ENCODE measurements at places on chromosomes 6 and 20.

DNA sequence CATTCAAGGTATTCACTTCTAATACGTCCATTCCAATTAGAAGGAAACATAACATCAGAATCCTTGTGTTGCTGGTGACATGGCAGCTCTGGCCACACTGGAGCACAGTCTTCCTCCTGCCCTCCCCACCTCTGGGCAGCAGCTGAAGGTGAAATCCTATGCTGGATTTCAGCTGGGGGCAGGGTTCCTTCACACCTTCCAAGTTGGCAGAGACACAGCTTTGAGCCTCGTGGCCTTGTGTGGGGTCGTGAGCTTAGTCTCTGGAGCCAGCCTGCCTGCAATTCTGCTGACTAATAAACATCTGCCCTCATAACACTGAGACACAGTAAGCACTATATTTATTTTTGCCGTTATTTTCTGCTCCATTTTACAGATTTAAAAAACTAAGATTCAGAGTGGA lies 218.9 kb upstream of the RIN2 start:
- no peak for DNase-seq

DNA sequence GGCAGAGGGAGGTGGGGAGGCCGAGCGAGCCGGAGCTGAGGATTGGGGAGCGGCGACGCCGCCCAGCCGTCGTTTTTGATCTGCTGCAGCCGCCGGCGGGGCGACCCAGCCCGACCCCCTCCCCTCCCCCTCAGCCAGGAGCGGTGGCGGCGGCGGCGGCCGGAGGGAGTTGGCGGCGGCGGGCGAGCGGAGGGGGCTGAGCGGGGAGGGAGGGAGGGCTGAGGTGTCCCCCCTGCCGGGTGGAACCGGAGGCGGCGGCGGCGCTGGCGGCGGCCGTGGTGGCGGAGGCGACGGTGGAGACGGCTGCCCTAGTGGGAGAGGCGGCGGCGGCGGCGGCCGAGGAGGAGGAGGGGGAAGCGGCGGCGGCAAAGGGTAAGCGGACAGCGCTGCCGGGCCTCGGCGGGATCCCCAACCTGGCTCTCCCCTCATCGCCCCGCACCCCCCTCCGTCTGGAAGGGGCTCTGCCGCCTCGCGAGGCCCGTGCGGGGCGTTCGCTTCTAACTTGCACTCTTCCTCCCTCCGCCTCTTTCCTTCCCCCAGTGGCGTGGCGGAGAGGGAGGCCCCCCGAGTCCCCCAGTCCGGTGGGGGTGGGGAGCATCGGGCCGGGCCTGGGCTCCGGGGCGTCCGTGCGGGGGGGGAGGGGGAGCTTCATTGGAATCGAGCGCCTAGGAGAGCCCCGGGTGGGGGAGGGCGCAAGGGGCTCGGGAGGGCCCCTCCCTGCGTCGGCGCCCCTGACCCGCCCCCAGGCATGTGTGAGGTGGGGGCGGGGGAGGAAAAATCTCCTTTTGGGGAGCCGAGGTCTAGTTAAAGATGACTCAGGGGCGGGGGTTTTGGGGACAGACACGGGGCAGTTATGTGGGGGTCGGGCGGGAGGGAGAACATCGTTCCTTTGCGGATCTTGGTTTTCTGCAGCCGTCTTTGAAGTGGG lies at the start of gene TAB2:
TSS of gene TAB2 (plus strand) at position 69 of the 928 bp plus-strand sequence. CDS start 52,286 bp downstream, outside the sequence.
- peak; percentile 77 for DNase-seq

DNA sequence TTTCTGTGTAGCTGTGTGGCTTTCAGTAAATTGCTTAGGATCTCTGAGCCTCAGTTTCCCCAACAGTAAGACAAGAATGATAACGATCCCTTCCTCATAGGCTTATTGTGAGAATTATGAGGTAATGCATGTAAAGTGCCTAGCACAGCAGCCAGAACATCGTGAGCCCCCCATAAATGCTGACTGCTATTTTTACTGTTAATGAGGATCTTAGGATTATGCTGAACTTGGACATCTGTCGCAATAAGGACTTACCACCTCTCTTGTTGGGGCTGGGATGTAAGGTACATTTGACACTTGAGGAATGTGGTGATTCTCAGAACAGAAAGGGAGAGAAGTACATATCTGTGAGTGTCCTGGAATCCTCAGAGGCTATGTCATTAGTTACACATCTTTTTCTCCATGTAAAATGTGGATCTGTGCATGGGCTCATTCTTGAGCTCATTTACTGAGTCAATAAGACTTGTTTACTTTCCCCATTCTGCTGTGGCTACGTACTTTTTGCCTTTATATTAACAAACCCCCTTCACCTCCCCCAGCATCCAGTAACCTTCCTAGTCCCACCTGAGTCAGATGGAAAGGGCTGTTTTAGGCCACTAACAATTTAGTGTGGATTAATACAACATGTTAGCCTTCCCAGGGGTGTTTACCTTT lies 64.4 kb upstream of the PLEKHG1 start:
- no peak for DNase-seq

DNA sequence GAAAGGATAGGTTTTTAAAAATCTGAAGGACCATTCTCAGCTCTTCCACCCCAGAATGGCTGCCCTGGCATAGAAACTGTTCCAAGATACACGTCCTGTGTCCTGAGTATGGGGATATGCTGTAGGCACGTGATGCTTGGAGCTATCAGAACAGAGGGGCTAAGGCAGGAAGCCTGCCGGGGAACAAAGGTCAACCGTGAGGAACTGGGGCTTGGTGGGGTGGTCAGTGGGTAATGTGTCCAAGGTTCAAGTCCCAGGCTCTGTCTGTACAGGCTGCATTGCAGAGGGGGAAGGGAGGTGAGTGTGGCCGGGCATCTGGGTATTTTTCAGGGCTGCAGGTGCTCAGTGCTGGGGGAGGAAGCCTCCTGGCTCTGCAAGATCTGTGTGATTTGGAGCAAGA lies 479.6 kb upstream of the CHD6 start:
- no peak for DNase-seq

- DNase-seq: no peak
Measured at GRCh38 chr6:102686461-102686860, 1293.0 kb downstream of the GRIK2 start.

DNA sequence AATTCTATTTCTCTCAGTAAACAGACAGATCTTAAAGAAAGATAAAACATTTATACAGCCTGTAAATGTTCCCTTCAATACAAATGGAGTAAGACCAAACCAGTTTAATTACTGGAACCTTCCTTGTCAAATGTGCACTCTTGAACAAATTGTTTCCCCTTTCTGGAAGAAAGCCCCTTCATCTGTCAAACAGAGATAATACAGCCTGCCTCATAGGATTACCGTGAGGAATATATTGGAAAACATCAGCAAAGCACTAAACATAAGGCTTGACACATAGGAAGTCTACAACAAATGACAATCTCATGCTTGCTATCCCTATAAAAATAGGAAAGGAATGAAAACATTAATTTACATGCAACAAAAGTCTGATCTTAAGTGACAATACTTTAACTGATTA lies 173.8 kb downstream of the PTPRK start:
- no peak for DNase-seq

DNA sequence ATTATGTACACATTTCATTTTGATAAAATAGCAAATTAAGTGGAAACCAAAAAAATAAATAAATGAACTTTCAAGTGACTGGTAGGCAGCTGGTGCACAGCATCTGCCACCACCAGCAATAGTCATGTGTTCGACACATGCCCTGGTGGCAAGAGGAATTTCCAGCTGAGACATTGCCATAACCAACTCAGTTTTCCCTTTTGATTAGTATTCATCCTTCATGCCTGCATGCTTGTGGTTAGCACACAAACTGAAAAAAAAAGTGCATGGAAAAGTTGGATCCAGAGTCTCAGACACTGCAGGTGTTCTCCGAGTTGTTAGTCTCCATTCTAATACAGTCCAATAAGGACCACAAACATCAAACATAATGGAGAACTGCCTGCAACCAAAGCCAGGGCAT lies 156.0 kb upstream of the SOX4 start:
- DNase-seq: no peak

DNA sequence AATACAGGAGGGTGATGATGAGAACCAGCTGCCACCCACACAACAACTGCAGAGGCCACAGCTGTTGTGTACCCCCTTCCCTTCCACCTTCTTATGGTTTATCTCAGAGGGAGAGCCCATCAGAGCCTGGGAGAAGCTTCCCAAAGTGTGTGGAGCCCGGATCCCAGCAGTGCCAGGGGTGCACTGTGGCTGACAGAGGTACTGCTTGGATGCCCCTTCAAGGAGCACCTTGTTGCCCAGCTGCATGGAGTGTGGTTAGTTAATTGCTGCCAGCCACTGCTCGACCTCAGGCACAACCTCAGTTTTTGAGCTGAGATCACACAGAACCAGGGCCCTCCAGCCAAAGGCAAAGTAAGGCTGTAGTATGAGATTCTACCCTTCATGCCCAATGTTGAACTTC lies 13.0 kb downstream of the PI3 start:
- no peak for DNase-seq

GRCh38 chr20:62703853-62704228 lies 4.8 kb upstream of the NTSR1 start:
- DNase-seq: no peak

- DNase-seq: no peak
Measured at GRCh38 chr20:47577314-47577713, 75.6 kb downstream of the NCOA3 start.

DNA sequence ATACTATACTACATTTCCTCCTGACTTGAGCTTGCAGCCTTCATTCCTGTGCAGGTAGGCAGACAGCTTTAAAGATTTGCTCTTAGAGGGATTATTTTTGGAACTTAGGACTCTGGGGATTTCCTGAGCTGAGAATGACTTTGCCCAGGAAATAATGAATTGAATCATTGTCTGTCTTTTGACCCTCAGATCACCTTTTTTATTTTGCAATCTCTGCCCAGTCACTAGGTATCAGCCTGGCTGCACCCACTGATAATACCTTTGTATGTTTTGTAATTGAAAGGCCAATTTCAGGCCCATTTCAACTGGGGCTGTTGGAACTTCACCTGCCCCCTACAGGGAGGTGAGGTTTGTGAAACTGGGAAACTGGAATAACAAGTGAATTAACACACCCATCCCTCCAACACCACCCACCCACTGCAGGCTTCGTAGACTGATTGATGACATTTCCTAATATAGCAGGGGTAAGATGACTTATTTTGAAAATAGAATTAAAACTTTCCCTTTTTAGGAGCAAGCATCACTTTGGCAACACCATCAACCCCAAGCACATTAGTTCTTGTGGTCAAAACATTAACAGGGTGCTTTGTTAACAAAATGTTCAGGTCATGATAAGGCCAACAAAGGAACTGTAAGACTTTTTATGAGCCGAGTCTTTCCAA lies 157.1 kb upstream of the CENPW start:
- DNase-seq: no peak

DNA sequence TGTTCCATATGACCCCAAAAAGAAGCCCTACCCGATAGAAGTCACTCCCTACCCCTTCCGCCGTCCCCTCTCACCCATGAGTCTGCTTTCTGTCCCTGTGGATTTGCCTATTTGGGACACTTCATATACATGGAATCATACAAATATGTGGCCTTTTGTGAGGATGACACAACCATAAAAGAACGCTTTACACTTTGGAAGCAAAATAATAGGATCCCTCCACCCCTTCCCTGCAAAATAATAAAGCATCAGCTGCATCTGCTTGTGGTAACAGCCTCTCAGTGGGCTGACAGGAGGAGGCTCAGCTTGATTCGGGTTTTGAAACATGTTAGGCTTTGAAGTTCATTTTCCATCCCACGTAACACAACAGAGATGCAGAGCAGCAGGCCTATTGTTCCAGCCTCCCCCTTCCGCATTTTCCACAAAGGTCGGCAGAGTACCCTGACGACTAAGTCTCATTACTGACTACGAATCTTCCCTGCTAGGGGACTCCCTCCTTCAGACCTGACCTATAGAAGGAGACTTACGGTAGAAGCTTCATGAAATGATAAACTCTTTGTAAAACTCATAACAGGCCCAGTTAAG lies 99.1 kb downstream of the ALDH8A1 start:
- no peak for DNase-seq

DNA sequence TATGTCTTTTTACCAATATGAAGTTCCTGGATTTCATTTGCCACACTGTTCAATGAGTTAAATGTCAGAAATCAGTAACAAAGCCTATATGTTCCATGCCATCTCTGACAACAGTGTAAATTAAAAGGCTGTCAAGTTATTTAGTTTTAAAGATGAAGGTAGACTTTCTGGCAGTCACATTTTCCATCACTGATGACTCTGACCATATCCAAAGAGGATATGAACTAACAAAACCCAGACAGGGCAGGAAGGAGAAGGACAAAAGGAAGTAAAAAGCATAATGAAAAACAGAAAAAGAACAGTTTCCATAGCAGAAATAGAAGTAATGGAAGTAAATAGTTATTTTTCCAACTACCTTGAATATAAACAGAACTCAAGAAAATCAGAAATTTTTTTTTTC lies 242.3 kb downstream of the UBE3D start:
- no peak for DNase-seq

- DNase-seq: no peak
Measured at GRCh38 chr6:135306166-135306565, 125.1 kb downstream of the MYB start.

GRCh38 chr20:49671433-49671832 lies 42.2 kb downstream of the B4GALT5 start:
- DNase-seq: no peak

GRCh38 chr6:131382631-131383030 lies 190.4 kb upstream of the ARG1 start:
- no peak for DNase-seq

DNA sequence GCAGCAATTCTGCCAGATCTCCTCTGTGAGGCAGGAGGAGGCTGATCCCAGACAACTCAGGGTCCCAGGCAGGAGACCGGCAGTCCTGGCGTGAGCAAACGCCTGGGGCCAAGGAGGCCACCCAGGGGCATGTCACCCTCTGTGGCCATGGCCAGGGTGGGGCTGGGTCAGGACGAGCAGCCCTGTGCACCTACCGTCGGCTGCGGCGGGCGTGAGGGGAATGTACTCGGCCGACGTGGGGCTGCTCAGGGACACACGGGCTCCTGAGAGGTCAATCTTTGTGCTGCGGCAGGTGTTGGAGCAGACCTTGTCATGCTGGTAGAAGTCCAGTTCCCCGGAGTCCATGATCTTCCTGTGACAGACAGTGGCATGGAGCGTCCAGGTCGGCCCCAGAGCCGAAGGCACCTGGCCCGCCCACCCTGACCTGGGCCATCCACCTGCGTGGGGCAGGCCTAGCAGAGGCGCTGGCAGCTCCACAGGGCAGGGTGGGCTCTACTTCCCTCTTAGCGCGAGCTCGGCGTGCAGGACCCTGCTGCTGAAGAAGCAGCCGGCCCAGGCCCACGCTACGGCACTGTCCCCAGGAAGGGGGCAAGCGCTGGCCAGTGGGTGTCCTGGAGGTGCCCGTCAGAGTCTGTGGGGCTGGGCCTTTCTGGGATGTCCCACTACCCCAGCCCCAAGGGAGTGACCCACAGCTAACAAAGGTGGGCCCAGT lies 21.5 kb upstream of the HELZ2 start:
- no peak for DNase-seq

GRCh38 chr6:168956884-168957730 lies 296.5 kb downstream of the THBS2 start:
- DNase-seq: peak; percentile 45

GRCh38 chr6:163876391-163876790 lies 461.9 kb downstream of the QKI start:
- DNase-seq: no peak
